Fibroblast of lung (primary cell): ENCODE measurements at places on chromosomes 2 and 18. TPM values are rescaled to one million over a fixed set of nuclear protein-coding genes. Genes with fewer than 3 reads are reported as not detected.

GRCh38 chr18:50848991-50849390, 29.2 kb upstream of the MRO start:
- H3K27ac ChIP-seq: no peak overlapping the region
- H3K36me3 ChIP-seq: no peaks in the 10 kb centered on the region
- H3K4me1 ChIP-seq: no peaks in the 10 kb centered on the region
- DNase-seq: no peak
- no peak overlapping the region for H3K4me3 ChIP-seq

DNA sequence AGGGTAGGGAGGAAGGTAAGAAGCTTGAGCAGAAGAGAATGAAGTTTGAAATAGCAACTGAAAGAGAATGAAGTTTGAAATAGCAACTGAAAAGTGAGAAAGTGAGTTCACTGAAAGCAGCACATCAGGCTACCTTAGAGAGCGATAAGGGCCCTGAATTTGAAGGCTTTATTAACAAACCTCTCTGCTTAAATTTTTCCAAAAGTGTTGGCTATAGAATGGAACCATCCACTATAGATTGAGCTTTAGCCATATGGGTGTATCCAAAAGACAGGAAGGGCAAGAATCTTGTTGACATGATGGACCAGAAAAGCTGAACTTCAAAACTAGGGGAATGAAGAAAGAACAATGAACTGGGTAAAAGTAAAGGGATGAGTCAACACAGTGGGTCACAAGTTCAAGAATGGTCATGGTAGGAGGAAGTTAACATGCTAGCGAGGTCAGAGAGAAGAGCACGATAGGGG, 122.5 kb downstream of the ASXL3 start:
- H3K4me3 ChIP-seq: no peak overlapping the region
- no peak for DNase-seq
- H3K36me3 ChIP-seq: no peaks in the 10 kb centered on the region
- no peaks in the 10 kb centered on the region for H3K4me1 ChIP-seq
- H3K27ac ChIP-seq: no peak overlapping the region

DNA sequence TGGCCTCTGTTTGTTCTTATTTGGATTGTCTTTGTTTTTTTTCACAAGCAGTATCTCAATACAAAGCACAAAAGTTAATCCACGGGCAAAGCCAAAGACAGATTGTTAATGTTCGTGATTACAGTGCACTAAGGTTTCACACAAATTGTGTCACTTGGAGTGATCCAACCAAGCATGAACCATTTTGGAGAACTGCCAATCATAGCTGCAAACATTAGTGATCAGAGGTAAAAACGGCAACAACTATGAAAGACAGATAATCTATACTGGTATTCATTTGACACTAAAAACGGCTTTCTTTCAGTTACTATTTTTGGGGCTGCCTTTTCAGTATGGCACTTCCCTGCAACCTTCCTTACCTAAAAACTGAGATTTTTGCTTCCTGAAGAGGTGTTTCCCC, 213.1 kb upstream of the GULP1 start:
- no peak overlapping the region for H3K27ac ChIP-seq
- H3K4me1 ChIP-seq: no peaks in the 10 kb centered on the region
- H3K27me3 ChIP-seq: no peaks in the 10 kb centered on the region
- H3K4me3 ChIP-seq: no peak overlapping the region
- no peaks in the 10 kb centered on the region for H3K36me3 ChIP-seq

DNA sequence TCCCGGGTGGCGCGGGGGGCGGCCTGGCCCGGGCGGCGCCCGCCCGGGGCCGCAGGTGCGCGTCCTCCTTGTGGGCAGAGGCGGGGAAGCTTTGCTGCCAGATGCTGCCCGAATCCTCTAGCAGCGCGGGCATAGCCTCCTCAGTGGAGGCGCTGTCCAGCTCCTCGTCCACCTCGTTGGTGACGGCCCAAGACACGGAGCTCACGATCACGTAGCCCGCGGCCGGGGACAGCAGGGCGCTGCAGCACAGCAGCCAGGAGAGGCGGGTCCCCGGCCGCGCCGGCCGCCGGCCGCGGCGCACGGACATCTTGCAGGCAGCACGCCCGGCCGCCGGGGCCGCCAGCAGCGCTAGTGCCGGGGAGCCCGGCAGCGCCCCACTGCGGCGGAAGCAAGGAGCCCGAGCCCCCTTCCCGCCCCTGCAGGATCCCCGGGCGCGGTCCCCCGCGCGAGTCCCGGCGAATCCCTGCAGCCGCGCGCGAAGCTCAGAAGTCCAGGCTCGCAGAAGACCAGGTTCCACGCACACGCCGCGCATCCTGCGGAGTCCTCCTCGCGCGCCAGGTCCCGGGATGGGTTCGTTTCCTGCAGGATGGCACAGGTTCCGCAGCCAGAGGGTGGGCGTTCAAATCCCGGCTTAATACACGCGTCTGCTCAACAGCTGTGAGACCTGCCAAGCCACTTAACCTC, at the start of gene CREG2:
CREG2 (minus strand) TSS at position 353 of the 684 bp plus-strand sequence; CDS start at position 307, 46 bp downstream.
- peaks cover 9% of the 10 kb centered on the region for H3K27me3 ChIP-seq
- DNase-seq: peak; percentile 59
- H3K27ac ChIP-seq: no peak within 1 kb of the TSS

Gene CPS1
- total RNA-seq: 25.7 and 27.4 TPM in 2 replicates

Gene ALKAL2
- total RNA-seq: 0.17 TPM in 1 of 2 replicates, not detected in the other

GRCh38 chr2:46315103-46315890, 18.1 kb downstream of the EPAS1 start:
- peaks cover 28% of the 10 kb centered on the region for H3K4me1 ChIP-seq
- H3K27me3 ChIP-seq: no peaks in the 10 kb centered on the region
- DNase-seq: peak; percentile 95
- no peaks in the 10 kb centered on the region for H3K36me3 ChIP-seq
- no peak overlapping the region for H3K4me3 ChIP-seq

DNA sequence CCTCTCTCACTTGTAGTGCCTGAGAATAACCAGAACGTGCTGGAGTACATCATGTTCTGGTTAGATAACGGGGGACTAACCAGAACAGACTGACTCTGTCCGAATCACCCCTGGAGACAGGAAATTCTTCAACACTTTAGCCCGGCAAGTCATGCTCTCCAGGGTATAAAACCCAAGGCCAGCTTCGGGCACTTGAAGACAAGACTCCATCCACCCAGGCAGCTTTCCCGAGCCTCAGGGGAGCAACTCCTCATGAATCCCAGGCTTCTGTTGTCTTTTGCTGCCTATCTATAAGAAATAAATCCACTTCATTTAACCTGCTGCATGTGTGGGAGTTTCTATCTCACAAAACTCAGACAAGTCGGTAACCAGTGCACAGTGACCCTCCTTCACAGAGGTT, 99.6 kb downstream of the KCNF1 start:
- H3K27ac ChIP-seq: no peak overlapping the region
- DNase-seq: no peak
- peaks cover 12% of the 10 kb centered on the region for H3K27me3 ChIP-seq

GRCh38 chr2:197821550-197822289, 17.3 kb downstream of the PLCL1 start:
- no peak overlapping the region for H3K4me3 ChIP-seq
- H3K27me3 ChIP-seq: no peaks in the 10 kb centered on the region
- H3K36me3 ChIP-seq: no peaks in the 10 kb centered on the region
- no peaks in the 10 kb centered on the region for H3K4me1 ChIP-seq
- DNase-seq: no peak
- no peak overlapping the region for H3K27ac ChIP-seq

Gene FHL2
- 120 and 144 TPM in 2 replicates for total RNA-seq

DNA sequence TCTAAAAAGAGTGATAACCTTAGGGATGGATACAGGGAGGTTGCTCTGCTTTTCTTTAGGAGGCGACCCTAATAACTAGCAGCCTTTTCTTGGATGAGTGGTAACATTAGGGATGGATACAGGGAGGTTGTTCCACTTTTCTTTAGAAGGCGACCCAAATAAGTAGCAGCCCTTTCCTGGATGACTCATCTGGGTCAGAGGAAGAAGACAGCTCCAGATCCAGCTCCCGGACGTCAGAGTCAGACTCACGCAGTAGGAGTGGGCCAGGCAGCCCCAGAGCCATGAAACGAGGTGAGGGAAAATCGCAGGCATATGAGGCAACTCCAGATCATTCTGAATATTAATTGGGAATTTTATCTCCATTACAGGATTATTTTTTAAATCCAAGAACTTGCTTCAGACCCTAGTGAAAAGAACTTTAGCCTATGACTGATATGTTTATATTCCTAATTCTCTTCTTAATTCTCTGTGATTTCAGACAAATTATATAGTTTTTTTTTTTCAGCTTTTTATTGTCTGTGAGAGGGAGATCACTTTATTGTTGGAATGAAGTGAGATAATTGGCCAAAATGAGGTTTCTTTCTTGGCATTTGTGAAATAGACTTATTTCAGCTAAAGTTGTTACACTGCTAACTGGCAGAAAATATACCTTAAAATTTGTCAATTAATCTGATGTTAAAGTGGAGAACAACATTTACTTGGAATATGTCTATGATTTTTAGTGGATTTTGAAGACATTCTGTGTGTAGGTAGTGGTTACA, 31.2 kb upstream of the C1GALT1C1L start:
- peaks cover 2% of the 10 kb centered on the region for H3K4me1 ChIP-seq
- DNase-seq: peak; percentile 84
- no peaks in the 10 kb centered on the region for H3K27me3 ChIP-seq
- no peak overlapping the region for H3K4me3 ChIP-seq
- no peaks in the 10 kb centered on the region for H3K36me3 ChIP-seq
- H3K27ac ChIP-seq: no peak overlapping the region

Gene SLC16A14
- total RNA-seq: 1.5 and 5.6 TPM in 2 replicates

DNA sequence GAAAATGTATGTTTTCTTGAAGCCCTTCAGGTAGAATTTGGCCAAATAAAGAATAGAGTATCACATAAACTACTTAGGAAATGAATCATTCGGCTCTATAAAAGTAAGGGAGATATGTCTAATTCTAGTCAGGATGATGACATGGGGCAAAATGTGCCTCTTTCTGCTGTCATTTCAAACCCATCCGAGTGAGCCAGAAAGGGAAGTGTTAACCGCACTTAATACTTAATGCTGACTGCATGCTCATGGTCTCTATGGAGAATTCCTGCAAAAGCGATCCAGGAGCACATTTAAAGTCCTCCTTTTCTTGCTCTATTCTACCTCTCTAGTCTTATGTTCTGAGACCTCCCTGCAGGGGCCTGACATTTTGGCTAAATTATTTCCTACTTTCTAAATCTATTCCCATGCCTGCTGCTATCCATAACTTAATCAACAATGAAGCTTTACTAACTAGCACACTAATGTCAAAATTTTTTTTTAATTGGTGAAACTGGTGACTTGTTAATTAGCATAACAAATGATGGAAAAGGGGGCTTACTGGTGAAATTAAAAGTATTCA, 127.4 kb downstream of the CDC42EP3 start:
- no peaks in the 10 kb centered on the region for H3K36me3 ChIP-seq
- H3K27me3 ChIP-seq: no peaks in the 10 kb centered on the region
- no peak for DNase-seq
- no peak overlapping the region for H3K27ac ChIP-seq
- H3K4me1 ChIP-seq: no peaks in the 10 kb centered on the region

Gene TFCP2L1
- not detected in 2 replicates for total RNA-seq

Gene VWA3B
- 0.17 and 0.26 TPM in 2 replicates for total RNA-seq

GRCh38 chr2:88737385-88737784, 45.9 kb downstream of the RPIA start:
- H3K27me3 ChIP-seq: no peaks in the 10 kb centered on the region
- no peak for DNase-seq
- no peak overlapping the region for H3K4me3 ChIP-seq
- no peaks in the 10 kb centered on the region for H3K4me1 ChIP-seq
- no peak overlapping the region for H3K27ac ChIP-seq
